ENCODE measurements at places on chromosomes 5 and 9.

DNA sequence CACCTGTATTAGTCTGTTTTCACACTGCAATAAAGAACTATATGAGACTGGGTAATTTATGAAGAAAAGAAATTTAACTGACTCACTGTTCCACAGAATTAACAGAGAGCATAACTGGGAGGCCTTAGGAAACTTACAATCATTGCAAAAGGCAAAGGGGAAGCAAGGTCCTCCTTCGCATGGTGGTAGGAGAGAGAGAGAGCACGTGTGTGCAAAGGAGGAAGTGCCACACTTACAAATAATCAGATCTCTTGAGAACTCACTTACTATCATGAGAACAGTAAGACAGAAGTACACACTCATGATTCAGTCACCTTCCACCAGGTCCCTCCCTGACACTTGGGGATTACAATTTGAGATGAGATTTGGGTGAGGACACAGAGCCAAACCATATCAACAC is 258.7 kb downstream of the TRIM32 start:
- DNase-seq: no peak

GRCh38 chr5:150335778-150336177 is 21.7 kb upstream of the TCOF1 start:
- no peak for DNase-seq

GRCh38 chr5:53965459-53965858 is 344.9 kb downstream of the ARL15 start:
- no peak for DNase-seq

DNA sequence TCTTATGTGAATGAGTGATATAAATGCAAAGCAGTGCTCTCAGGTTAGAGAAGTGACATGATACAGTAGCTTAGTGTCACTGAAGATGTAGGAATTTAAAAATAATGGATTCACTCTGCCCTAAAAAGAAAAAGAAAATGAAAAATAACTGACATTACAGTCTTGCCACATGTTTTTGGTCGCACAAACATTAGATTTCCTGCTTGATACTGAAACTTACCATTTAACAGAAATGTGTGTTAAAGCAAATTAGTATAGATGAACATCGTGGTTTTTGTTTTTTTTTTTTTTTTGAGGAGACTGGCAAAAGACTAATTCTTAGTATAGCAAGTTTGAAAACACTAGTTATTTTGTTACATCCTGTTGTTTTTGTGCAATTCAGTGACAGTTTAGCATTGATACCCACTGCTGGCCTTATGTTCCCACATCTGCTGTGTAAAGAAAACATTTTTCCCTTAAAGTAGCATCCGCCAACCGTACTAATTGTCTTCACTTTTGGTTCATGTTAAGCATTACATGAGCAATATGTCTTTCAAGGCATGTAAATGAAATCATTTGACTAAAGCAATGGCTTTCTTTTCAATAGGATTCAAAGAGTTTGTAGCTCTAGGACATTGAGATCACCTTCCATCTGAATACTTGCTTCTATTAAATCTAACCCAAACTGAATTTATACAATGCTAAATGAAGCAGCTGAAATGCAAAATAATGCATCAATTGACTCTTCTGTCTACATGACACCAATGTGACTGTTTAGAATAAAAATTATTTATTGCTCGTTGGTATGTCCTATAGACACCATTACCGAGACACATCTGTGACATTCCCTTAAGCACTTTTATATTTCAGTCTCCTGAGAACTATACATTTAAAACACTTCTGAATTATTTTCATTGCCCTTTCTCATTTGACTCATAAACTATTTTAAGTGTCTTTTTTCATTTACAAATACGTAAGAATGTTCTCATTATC is 859.1 kb downstream of the MAT2B start:
- DNase-seq: no peak

DNA sequence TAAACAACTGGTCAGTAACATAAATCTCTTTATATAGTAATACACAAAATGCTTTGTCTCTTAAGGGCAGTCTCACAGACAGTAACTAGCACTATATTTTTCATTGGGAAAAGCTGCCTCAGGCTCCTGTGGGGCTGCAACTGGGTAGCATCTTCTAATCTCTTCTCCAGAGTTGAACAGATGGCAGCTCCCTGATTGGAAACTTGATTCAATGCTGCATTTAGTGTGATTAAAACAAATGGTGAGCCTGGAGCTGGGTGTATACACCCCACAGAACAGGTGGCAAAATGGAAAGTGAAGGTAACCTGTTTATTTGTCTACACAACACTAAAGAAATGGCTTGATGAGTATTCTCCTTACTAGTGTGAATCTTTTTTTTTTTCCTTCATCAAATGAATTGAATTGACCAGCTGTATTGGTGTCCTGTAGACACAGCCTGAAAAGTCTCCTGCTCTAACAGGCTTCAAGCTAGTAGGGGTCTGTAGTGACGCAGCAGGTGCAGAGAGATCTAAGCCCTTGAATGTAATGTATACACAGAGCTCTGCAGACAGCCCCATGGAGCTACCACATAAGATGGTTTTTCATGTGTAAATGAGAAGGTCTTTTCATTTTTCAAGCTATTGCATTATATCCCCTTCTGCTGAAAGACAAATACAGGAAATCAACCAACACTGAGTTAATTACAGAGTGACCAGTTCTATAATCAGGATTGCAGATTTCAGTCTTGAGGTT is 43.3 kb downstream of the IZUMO3 start:
- DNase-seq: no peak

GRCh38 chr5:146399481-146399880 is 47.7 kb upstream of the TCERG1 start:
- DNase-seq: no peak

GRCh38 chr9:36276781-36277181 is 18.5 kb upstream of the GNE start:
- DNase-seq: no peak

GRCh38 chr5:122141751-122142150 is 12.4 kb downstream of the ZNF474 start:
- no peak for DNase-seq

Measured in NCI-H187 (cell line).